Activated CD8-positive, alpha-beta T cell treated with anti-CD3 and anti-CD28 coated beads for 36 hours (primary cell): ENCODE measurements at places on chromosomes 5 and 9.

- H3K36me3 ChIP-seq: peaks cover 3% of the 10 kb centered on the region
- H3K4me3 ChIP-seq: no peak overlapping the region
- H3K27ac ChIP-seq: no peak overlapping the region
These were observed 7.4 kb downstream of the LRRC14B start for GRCh38 chr5:198516-199196.

DNA sequence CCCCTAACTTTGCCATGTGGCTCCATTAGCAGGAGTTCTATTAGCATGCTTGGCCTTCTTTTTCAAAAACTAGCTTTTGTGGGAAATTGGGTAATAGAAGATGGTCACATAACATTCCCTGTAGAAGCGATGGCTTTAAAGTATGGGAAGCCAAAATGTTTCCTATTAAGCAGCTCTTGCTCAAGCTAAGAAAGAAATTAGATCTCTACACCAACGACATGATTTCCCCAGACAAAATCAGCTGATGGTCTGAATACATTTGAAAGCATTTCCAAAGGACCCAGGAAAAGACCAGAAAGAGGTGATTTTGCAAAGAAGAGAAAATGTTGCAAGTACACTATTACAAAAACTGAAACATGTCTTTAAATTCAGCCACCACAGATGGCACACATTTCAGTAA, 4.8 kb upstream of the NFIL3 start:
- no peak overlapping the region for H3K27ac ChIP-seq
- peaks cover 38% of the 10 kb centered on the region for H3K4me1 ChIP-seq
- H3K27me3 ChIP-seq: peaks cover 8% of the 10 kb centered on the region
- no peak for DNase-seq
- peaks cover 3% of the 10 kb centered on the region for H3K36me3 ChIP-seq

GRCh38 chr9:20043035-20043434, 254.2 kb upstream of the SLC24A2 start:
- peak overlapping the region; percentile 55 for H3K4me3 ChIP-seq
- H3K4me1 ChIP-seq: peaks cover 26% of the 10 kb centered on the region
- peak overlapping the region; percentile 40 for H3K27ac ChIP-seq
- peak; percentile 8 for DNase-seq
- no peaks in the 10 kb centered on the region for H3K27me3 ChIP-seq
- no peaks in the 10 kb centered on the region for H3K36me3 ChIP-seq

DNA sequence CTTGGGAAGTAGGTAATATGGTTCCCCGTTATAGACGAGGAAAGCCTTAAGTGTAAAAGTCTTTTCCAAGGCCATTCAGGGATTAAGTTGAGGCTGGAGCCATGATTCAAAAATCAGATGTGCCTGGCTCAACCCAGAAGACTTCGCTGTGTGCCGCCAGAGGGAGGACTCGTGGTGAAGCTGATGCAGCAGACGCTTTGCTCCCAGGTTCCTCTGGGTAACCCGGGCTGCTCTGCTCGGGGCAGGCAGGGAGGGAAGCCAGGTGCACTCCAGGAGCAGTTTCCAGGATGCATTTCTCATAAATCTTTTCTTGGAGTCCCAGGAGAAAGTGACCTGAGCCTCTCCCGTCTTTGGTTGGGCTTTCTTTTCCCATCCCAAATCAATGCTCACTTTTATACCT, 62.9 kb upstream of the ICE1 start:
- DNase-seq: no peak
- no peaks in the 10 kb centered on the region for H3K27me3 ChIP-seq
- H3K4me3 ChIP-seq: no peak overlapping the region
- no peaks in the 10 kb centered on the region for H3K36me3 ChIP-seq
- H3K4me1 ChIP-seq: no peaks in the 10 kb centered on the region

DNA sequence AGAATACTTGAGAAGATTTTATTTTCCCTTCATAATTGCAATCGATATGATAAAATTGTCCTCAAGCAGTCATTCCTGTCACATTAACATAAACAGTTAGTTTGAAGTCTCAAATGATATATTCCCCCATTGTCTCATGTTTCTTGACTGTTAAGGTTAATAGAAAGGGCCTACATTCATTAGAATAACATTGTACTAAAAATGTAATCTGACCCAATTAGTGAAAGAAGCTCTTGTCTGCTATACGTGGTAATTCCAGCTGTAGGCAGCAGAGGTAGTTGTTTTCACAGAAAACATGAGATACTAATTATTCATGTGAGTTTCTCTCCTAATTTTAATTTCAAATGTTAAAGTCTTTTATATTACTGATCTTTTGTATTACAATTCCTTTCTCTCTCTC, 25.9 kb upstream of the AP3B1 start:
- DNase-seq: no peak
- H3K27ac ChIP-seq: no peak overlapping the region
- no peak overlapping the region for H3K4me3 ChIP-seq
- H3K27me3 ChIP-seq: peaks cover 4% of the 10 kb centered on the region
- H3K36me3 ChIP-seq: no peaks in the 10 kb centered on the region

GRCh38 chr5:27773166-27773565, 734.8 kb upstream of the CDH9 start:
- DNase-seq: no peak
- no peaks in the 10 kb centered on the region for H3K36me3 ChIP-seq
- no peak overlapping the region for H3K27ac ChIP-seq
- H3K4me1 ChIP-seq: no peaks in the 10 kb centered on the region
- no peaks in the 10 kb centered on the region for H3K27me3 ChIP-seq
